NCI-H510A (cell line): ENCODE measurements at places on chromosomes 1 and 21.
A peak's percentile ranks its signal among the peaks of the same experiment; 100 is the strongest.

DNA sequence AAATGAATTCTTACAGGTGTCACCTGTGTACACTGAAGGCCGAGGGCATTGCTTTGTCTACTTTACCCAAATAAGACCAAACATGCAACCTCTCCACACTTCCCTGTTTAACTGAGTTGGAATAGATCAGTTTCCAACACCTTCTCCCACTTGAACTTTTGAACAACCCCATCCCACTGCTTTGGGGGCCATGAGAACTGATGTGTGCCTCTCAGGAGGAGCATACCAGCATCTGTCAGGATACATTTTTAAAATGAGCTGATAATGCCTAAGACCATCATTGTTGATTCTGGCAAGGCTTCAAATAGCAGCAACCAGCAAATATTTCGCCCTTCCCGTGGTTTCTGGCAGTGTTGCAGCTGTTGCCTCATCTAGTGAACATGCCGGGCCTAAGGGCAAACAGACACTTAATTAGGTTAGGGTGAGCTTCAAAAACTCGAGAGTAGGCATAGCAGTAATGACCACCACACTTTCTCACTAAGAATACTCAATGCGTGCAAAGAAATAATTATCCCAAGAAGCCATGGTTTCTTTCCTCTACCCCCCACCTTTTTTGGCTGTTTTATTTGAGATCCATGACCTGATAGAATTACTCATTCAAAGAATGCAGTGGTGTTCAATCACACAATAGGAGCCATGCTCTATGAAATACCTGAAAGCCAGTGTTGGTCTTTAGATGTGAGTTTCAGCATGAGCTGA is 63.7 kb downstream of the MAP10 start:
- DNase-seq = peak; percentile 15

DNA sequence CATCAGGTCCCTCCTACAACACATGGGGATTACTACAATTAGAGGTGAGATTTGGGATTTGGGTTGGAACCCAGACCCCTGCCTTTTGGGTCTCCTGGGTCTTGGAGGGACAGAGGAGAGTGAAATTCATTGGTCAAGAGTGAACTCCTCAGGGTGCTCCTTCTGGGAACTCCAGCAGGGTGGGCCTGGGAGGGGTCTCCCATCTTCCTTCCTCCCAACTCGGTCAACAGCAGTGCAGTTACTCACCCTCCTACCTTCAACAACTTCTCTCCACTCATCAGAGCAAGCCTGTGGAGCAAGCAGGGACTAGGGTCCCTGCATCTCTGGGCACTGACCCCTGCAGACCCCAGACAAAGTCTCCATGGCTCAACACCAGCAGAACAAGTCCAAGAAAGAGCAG is 89.3 kb upstream of the TMPRSS2 start:
- DNase-seq = no peak

GRCh38 chr21:18716578-18717138 is 313.1 kb upstream of the TMPRSS15 start:
- DNase-seq = no peak

- no peak for DNase-seq
These were observed 65.5 kb downstream of the SYT14 start for GRCh38 chr1:210003501-210003900.

- DNase-seq = no peak
These were observed 821.3 kb downstream of the USP25 start for GRCh38 chr21:16550917-16551741.

- DNase-seq = no peak
These were observed 158.3 kb upstream of the CACNA1E start for GRCh38 chr1:181324797-181325616.

DNA sequence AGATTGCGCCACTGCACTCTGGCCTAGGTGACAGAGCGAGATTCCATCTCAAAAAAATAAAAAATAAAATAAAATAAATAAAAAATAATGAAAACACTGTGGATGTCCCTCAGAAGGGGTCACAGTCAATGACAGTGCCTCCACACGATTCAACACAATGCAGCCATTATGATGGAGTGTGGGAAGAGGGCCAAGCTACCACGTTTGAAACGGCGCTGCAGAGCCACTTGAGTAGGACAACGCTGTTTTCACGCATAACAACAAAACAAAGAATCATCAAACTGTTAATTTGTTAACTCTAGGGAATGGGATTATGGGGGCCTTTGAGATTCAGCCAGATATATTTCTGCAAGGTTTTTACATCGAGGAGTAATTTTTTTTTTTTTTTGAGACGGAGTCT is 36.5 kb downstream of the NKAIN1 start:
- DNase-seq = no peak

- DNase-seq = no peak
These were observed 543.0 kb upstream of the B3GALT2 start for GRCh38 chr1:193729429-193729828.

DNA sequence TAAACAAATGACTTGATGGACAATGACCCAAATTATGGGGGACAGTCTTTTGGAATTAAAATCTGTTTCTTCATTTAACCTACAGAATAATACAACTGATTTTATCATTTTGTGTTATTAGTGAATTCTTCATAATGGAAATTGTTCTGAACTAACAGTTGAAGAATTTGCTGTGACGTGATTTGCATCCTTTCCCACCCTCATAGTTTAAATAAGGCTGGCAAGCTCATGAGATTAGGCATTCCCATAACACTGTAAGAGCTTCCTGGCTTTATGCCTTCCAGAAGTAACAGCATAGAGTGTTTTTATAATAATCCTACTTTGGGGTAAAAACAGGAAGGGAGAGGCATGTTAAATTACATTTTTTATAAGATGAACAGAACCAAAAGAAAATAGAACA is 95.7 kb downstream of the ATP6V1G3 start:
- DNase-seq = no peak

GRCh38 chr1:117860896-117861610 is 68.4 kb downstream of the GDAP2 start:
- DNase-seq = no peak

GRCh38 chr1:154717528-154717924 is 109.5 kb upstream of the ADAR start:
- no peak for DNase-seq

GRCh38 chr1:239891621-239892358 is 199.9 kb upstream of the FMN2 start:
- no peak for DNase-seq

- peak; percentile 21 for DNase-seq
These were observed at the start of gene RIPPLY3 for GRCh38 chr21:37006486-37007291. RIPPLY3 (plus strand) TSS chr21:37006702; CDS start chr21:37006773, 71 bp downstream.

GRCh38 chr1:170001266-170001665 is 73.2 kb downstream of the KIFAP3 start:
- DNase-seq = no peak

DNA sequence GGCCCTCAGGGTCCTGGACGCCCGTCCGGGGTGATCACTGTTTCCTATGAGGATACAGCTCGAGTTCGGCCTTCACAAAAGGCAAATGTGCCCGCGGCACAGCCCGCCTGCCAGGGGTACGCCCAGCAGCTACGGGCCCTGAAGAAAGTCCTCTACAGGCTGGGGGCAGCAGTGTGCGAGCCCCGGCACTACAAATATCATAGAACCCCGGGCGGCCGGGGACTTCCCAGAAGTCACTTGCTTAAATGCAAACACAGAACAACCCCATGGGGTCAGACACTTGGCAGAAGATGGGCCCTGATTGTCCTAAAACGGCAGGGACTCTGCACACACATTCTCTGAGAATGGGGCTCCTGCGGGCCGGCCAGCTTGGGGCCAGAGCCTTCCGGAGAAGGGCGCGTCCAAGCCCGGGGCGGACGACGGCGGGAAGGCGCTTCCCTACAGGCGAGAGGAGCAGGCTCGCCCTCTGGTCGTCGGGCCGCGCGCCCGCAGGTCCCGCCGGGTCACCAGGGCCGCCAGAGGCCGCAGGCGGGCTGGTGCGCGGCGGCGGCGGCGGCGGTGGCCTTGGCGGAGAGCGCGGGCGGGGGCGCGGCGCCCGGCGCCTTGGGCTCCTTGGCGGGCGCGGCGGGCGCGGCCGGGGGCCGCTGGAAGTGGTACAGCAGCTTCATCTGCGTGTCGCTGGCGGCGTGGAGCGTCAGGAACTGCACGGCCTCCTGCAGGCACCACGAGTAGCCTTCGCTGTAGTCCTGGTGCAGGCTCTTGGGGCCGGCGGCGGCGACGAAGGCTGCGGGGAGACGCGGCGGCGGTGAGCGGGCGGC is 888 bp downstream of the HES5 start:
- DNase-seq = no peak

DNA sequence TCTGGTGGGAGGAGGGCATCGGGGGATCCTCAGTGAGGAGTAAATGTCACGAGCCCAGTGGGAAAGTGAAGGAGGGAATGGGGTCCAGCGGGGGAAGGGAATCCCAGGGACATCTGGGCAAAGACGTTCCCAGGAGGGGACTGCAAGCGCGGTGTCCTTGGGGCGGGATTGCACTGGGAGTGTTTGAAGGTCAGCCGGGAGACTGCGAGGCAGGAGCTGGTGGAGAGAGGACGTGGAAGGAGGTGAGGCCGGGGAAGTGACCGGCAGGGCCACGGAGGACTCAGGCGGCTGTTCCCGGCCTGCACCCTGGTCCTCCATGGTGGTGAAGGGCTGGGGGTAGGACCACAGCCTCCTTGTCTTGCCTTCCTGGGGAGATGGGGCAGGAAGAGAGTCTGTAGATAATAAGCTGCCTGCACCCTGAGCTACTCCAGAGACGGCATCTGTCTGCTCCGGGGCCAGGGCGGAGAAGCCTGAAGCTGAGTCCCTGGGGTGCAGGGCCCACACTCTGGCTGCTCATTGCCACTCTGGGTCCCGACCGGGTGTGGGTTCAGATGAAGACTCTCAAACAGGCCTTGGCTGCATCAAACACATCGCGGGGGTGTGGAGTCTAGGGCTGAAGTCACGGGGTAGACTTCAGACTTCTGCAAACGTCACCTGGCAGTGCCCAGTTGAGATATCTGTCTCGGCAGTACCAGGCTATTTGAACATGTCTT is 264.8 kb downstream of the CAMTA1 start:
- no peak for DNase-seq

- no peak for DNase-seq
These were observed 57.3 kb upstream of the STUM start for GRCh38 chr1:226491093-226491850.

DNA sequence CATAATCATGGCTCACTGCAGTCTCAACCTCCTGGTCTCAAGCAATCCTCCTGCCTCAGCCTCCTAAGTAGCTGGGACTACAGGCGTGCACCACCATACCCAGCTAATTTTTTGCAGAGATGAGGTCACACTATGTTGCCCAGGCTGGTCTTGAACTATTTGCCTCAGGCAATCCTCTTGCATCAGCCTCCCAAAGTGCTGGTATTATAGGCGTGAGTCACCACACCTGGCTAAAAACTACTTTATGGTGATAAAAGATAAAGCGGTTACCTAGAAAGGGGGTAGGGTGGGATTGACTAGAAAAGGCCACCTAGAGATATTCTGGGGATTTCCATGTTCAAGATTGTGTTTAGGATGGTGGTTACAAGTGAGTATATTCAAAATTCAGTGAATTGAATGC is 5.0 kb downstream of the TSTD1 start:
- no peak for DNase-seq

GRCh38 chr1:206489980-206490770 is 17.2 kb upstream of the RASSF5 start:
- DNase-seq = no peak

DNA sequence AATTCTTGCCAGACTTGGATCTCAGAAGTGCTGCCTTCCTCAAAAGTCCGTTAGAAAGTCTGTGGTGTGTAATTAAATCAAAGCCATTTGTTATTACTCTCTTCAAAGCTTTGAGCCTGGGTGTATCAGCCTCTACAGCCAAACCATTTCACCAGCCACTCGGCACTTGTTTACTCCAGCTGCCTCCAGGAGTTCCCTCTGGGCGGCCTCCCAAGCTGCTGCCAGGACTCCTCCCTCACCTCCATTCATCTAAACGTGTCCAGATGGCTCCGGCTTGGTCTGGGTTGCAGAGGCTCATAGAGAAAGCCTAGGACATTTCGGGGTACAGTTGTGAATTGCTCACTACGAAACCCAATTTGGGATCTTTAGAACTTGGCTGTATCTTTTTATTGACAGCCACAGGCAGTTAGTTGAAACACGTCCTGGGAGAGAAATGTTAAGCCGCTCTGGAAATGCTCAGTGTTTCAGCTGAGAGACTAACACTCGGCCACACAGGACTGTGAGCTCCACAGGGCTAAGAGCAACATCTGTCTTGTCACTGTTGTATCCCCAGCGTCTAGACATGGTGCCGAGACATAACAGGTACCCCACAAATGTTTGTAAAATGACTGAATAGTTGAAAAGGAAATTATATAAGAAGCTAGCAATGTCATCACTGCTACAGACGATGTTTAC is 116.9 kb upstream of the NGF start:
- no peak for DNase-seq

DNA sequence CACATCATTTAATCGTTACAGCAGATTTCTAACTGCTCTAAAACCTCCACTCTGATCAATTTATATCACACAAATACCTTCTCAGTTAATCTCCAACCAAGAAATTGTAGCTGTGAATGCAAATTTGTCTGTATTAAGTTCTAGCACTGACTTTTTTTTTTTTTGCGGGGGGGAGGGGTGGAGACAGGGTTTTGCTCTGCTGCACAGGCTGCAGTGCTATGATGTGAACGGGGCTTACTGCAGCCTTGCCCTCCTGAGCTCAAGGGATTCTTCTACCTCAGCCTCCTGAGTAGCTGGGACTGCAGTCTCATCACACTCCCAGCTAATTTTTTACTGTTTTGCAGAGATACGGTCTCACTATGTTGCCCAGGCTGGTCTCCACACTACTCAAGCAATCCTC is 163.6 kb downstream of the RERE start:
- DNase-seq = no peak

- peak; percentile 100 for DNase-seq
These were observed 164.6 kb upstream of the GJB5 start for GRCh38 chr1:34590211-34590623.

- DNase-seq = no peak
These were observed 1029.1 kb upstream of the NCAM2 start for GRCh38 chr21:19969156-19969555.

DNA sequence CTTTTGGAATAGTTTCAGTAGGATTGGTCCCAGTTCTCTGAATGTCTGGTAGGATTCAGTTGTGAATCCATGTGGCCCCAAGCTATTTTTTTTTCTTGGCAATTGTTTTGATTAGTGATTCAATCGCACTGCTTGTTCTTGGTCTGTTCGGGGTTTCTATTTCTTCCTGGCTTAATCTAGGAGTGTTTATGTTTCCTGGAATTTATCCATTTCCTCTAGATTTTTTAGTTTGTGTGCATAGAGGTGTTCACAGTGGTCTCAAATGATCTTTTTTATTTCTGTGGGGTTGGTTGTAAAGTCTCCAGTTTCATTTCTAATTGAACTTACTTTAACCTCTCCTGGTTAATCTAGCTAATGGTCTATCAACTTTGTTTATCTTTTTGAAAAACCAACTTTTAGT is 117.6 kb downstream of the NME7 start:
- DNase-seq = no peak

DNA sequence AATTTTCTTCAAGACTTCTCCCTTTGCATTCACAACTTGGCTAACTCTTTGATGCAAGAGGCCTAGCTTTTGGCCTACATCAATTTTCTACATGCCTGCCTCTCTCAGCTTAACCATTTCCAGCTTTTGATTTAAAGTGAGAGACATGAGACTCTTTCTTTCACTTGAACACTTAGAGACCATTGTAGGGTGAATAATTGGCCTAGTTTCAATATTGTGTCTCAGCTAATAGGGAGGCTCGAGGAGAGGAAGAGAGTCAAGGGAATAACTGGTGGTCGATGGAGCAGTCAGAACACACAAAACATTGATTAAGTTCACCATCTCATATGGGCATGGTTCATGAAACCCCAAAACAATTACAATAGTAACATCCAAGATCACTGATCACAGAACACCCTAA is 225.5 kb downstream of the TPR start:
- no peak for DNase-seq

GRCh38 chr1:203538726-203539125 is 44.8 kb downstream of the OPTC start:
- DNase-seq = no peak
